ENCODE measurements at places on chromosomes 13 and 19.

GRCh38 chr13:100182900-100183490 is 94.1 kb downstream of the PCCA start:
- ATAC-seq, result no peak

GRCh38 chr13:112603641-112604225 is 15.8 kb upstream of the TUBGCP3 start:
- no peak for ATAC-seq

DNA sequence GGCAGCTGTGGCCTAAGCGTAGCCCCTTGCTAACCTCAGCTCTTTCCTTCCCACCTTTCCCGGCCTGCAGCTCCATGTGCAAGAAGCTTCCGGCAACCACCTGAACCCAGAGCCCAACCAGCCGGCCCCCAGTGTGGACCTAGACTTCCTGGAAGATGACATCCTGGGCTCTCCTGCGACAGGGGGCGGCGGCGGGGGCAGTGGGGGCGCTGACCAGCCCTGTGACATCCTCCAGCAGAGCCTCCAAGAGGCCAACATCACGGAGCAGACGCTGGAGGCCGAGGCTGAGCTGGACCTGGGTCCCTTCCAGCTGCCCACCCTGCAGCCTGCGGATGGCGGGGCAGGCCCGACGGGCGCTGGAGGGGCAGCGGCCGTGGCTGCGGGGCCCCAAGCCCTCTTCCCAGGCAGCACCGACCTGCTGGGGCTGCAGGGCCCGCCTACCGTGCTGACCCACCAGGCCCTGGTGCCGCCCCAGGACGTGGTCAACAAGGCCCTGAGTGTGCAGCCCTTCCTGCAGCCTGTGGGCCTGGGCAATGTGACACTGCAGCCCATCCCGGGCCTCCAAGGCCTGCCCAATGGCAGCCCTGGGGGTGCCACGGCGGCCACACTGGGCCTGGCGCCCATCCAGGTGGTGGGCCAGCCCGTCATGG is 33.8 kb upstream of the EHD2 start:
- ATAC-seq, result no peak

- ATAC-seq, result no peak
Observed at GRCh38 chr13:95367309-95367843, 66.1 kb upstream of the ABCC4 start.

GRCh38 chr13:41654796-41655195 is 197.4 kb downstream of the RGCC start:
- ATAC-seq, result no peak

- no peak for ATAC-seq
Observed at GRCh38 chr13:51230477-51231105, 8.4 kb downstream of the FAM124A start.

DNA sequence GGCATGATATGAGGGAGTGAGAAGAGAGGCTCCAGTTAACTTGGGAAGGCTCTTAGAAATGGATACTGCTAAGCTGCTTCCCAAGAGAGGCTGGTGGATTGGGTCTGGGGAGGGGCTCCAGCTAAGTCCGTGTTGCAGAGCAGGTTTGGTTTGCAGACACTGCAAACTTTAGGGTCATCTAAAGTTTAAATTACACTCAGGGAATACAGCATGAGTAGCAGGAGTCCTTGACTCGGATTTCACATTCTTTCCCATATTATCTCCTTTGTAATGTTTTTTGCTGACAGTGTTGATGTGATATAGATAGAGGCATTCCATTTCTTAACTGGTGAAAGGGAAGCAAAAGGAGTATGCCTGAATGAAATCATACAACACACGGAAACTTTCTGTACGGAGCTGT is 31.9 kb downstream of the SGCG start:
- no peak for ATAC-seq

DNA sequence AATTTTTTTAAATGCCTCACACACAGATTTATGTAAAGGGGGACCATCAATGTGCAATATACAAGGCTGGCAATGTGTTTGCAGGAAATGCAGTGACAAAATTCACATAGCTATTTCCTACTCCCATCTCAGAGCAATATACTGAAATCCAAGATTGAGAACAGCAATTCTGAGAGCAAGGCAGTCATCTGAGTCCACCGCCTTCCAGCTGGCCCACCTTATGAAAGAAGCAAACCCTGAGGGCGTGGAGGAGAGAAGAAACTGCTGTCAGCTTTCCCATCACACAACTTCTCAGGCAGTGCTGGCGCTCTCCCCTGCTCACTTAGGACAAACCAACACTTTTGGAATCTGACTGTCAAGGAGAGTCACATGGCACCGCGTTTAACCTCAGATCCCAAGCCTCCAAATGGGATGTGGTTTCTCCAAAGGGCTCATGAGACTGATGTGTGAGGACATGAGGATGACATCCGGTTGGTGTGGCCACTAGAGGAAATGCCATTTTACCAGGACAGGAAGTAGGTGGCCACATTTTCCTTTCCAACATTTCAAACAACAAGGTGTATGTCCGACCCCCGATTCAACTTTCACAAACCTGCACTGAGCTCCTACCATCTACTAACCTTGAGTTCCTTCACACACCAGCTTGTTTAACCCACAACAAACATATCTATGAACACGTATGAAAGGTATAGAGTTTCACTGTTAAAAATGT is 3.7 kb upstream of the DOCK9 start:
- peak; percentile 23 for ATAC-seq

GRCh38 chr19:45251452-45252354 is 632 bp downstream of the MARK4 start:
- ATAC-seq, result peak; percentile 42

- ATAC-seq, result no peak
Observed at GRCh38 chr13:19169991-19170390, 11.6 kb downstream of the TUBA3C start.

DNA sequence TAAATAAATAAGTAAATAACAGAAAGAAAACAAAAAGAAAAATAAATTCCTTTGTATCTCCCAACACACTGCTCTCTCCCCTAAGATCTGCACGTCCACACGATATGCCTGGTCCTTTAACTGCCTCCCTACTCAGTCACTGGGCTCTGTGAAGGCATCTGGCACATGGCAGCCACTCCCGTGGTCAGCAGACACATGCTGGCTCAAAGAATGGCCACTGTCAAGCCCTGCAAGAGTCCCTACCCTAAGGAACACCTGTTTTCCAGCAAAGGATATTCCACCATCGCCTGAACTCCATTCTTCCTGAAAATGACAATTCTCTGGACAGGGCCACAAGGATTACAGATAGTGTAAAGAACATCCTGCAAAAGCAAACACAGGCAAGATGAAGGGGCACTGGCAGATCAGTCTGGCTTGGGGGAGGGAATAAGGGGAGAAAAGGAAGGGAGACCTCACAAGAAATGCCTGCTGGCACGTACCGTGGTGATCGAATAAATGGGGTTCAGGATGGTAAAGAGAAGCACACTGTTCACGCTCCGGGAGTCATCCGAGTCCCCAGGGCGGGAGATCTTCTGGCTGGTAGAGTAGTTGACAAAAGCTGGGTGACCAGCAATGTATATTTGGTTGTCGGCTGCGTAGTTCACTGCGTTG is 4.3 kb downstream of the HNRNPL start:
- no peak for ATAC-seq

DNA sequence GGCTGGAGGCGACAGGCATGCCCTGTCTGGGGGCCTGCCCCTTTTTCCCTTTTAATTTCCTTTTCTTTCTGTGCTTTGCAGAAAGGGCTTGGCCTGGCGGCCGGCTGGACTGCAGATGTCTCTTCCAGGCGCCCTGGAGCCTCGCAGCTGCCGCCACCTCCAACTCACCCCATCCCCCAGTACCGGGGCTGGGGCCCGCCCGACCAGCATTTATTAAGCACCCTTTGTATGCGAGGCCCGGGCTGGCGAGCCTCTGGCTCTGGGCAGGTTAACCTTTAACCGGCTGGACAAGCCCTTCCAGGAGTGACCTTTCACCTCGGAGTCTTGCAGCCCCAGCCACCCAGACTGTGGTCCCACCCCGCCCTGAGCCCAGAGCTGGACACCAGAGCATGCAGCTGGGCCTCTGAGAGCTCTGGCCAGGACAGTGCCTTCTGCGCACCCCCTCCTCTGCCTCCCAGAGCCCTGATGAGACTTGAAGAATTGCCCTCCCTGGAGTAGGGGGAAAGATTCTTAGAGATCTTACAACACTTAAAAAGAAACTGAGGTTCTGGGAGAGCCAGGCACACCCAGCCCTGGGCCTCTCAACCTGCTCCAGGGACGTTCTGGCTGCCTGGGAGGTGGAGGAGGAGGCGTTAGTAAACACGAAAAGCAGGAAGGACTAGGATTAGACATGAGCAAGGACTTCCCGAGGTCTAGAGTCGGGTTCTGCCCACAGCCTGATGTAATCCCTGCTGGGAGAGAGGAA is 1.1 kb upstream of the NR2F6 start:
- ATAC-seq, result no peak

DNA sequence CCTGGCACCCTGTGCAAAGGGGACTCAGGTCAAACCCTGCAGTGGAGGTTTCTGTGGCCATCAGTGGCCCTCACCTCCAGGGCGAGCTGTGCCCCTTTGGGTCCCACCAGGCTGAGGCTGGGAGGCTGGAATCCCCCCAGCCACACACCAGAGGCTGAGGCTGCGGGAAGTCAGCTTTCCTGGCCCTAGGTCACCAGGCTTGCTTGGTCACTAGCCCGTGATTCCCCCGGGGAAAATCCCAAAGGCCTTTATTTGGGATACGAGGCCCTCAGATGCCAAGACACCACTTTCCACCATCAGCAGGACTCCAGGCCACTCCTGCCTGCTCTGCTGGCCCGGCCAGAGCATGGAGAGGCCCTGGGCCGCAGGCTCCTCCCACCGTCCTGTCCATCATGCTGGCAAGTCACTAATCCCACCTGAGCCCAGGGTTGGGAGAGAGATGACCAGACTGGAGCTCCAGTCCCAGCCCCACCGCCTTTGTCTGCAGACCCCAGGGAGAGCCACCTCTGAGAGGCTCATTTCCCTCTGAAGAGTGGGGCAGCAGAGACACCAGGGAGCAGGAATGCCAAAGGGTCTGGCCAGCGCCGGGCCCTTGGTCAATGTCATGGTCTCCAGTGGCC is 4.7 kb downstream of the NKPD1 start:
- ATAC-seq, result no peak

- ATAC-seq, result no peak
Observed at GRCh38 chr19:41356984-41357739, 3.4 kb upstream of the TGFB1 start.

GRCh38 chr13:99980824-99981734 is 505 bp upstream of the ZIC2 start:
- peak; percentile 38 for ATAC-seq

DNA sequence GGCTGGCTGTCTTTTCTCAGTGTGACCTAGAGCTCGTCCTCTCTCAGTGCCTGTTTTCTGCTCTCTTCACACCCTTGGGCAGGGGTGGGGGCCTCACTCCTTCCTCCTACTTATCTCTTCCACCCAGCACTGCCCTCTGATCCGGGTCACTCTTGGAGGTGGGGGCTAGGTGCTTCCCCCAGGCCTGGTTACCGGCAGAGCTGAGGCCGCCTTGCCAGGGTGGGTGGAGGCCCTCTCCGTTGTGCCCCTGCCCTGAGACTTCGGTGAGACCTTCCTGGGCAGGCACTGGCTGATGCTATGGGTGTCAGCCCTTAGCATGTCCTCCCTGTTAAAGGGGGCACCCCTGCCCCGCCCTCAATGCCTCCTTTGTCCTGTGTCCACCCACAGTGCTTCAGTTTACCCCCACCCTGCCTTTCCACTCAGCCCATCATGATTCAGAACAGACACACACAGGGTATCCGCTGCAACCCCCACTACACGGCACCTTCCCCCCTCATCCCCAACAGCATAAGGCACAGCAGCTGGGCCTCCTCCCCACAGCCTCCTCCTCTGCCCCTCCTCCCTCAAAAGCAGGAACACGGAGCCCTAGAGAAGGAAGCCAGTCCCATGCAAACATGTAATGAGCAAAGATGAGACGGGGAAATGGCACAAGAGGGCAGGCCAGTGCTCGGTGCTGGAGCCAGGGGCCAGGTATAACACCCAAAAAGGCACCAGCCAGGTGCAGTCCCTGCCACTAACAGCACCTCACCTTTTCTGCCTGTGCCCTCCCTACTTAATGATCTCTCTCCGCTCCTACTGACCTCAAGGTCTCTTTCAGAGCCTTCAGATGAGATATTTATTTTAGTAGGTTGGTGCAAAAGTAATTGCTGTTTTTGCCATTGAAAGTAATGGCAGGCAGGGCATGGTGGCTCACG is 9.8 kb downstream of the ZGLP1 start:
- no peak for ATAC-seq

GRCh38 chr19:50939596-50939995 is 13.2 kb downstream of the KLK5 start:
- no peak for ATAC-seq

Measured in activated T-helper 17 cell treated with anti-CD3 and anti-CD28 coated beads, Interleukin-2, amount 50 U/mL, for 72 hours (primary cell).